OCI-LY7 (cell line): ENCODE measurements at places on chromosomes 3 and 15.
A peak's percentile ranks its signal among the peaks of the same experiment; 100 is the strongest.

GRCh38 chr3:53816425-53816824 is 29.8 kb downstream of the CHDH start:
- DNase-seq: no peak

- no peak for DNase-seq
These were observed 12.1 kb upstream of the XRN1 start for GRCh38 chr3:142459929-142460328.

DNA sequence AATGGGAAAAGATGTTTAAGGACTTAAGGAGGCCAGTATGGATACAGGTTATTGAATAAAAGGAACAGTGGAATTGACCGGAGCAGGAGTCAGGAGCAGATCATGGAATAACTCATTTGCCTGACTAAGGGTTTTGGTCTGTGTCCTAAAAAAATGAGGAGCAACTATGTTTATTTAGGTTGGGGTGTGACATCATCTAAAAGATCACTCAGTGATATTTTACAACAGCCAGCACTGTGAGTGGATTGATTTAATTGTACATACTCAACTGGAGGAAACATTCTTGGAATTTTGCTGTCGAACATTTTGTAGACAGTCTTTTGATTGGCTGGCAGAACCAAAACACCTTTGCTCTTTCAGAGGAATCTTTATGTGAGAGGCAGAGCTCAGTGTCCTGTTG is 348.6 kb upstream of the CDIN1 start:
- no peak for DNase-seq

- no peak for DNase-seq
These were observed 852.0 kb downstream of the FHIT start for GRCh38 chr3:60399292-60399691.

- no peak for DNase-seq
These were observed 218.5 kb downstream of the SV2B start for GRCh38 chr15:91318516-91318915.

- no peak for DNase-seq
These were observed 137.7 kb downstream of the LIPC start for GRCh38 chr15:58569455-58569854.

DNA sequence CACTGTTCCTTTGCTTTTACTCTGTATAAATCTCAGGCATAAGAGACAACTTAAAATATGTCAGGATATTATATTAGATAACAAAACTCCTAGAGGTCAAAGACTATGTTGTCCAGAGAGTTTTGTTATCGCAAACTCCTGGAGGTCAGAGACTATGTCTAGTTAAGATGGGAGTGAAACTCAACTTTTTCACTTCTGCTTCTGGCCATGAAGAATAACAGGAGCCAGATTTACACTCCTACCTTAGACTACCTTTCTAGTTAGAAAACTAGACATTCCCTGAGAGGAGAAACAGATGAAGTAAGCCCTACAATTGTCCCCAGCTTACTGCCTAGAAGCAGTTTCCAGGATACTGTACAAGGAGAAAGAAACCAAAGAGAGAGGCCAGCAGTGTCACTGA is 255.4 kb upstream of the UBE2E1 start:
- DNase-seq: peak; percentile 48

DNA sequence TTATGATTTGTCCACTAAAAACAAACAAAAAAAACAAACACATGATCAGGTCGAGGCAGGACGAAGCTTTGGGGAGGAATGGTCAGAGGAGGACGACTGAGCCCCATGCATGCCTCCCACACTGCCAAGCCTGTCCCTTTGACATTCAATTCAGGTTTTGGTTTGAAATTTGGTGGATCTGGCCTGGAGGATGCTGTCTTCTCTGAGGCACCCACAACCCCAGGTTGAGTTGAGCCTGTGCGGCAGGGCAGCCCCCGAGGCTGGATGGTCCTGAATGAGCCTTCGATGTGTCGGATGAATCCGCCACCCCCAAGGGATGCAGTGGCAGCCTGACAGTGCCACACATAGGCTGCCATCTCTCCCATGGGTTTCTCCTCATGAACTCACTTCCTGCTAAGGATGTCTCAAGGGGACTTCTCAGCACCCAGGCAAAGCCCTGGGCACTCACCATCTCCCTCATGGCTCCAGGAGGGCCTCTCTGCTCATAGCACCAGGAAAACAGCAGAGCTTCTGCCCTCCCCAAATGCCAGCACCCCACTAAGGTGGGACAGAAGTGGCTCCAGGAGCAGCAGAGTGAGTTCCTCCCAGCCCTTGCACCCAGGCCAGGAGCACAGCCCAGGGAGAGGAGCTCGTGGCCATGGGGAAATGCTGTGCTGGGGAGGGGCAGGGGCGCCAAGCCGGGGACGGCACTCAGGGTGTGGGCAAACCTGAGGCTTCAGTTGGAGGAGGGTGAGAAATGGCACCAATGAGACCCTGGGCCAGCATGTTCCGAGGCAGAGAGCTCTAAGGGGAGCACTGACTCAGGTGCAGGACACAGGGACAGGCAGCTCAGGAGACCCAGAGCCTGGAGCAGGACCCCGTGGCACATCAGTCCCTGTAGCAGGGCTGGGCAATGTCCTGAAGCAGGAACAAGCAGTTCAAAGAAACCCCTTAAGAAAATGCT is 18.5 kb downstream of the PRR23E start:
- no peak for DNase-seq

- no peak for DNase-seq
These were observed 67.4 kb upstream of the RPL35A start for GRCh38 chr3:197882586-197882985.

- no peak for DNase-seq
These were observed 282.5 kb upstream of the EPHA3 start for GRCh38 chr3:88824666-88825564.

DNA sequence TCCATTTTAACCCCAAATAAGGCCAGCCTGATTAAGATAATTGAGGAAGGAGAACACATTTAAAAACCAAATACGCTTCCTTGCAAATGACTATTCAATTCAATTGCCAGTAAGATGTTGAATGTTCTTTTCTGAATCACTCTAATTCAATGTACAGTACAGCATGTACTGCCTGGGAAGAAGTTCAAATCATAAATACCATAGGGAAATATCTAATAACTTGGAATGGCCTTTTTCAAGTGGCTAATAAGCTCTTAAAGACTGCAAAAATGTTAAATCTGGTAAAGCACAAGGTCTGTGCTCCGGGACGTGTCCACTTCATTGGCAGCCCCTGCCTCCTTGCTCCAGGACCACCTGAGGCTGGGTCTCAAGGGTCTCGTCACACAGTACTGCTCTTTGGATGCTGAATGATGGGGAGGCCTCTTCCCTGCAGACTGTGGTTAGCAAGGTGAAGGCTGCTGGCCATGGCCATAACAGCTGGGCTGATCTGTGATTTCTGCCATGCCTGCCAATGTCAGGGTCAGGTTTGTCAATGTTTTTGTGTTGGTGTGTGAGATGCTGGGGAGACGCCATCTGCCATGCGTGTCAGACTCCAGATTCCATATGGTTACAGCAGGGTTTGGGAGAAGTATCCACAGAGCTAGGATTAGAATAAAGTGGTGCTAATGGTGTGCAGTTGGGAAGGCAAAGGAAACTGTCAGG is 300.5 kb downstream of the ADAMTS17 start:
- no peak for DNase-seq

- DNase-seq: no peak
These were observed 50.7 kb downstream of the CLDN11 start for GRCh38 chr3:170469151-170470062.

GRCh38 chr15:85878828-85879225 is 84.1 kb upstream of the KLHL25 start:
- no peak for DNase-seq

- no peak for DNase-seq
These were observed 35.4 kb upstream of the ARHGEF26 start for GRCh38 chr3:154085799-154086198.

DNA sequence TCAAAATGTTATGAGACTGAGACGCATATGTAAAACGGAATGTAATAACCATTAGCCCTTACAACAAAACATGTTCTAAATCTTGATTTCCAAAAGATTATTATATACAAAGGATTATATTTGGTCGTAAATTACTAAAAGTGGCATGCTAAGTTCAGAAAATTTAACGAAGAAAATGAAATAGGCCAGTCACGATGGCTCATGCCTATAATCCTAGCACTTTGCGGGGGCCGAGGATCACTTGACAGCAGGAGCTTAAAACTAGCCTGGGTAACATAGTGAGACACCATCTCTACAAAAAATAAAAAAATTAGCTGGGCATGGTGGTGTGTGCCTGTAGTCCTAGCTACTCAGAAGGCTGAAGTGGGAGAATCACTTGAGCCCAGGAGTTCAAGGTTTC is 29.0 kb downstream of the ACAD11 start:
- no peak for DNase-seq

DNA sequence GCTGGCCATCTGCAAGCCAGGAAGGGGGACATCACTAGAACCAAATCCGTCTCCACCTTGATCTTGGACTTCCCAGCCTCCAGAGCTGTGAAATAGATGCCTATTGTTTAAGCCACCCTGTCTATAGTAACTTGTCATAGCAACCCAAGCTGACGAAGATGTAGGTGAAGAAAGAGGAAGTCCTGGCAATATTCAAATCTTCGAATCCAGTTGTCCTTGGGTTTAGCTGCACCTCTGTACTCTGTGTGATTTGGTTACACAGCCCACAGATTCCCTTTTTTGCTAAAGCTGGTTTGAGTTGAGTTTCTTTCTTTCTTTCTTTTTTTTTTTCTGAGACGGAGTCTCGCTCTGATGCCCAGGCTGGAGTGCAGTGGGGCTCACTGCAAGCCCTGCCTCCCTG is 68.0 kb upstream of the XCR1 start:
- DNase-seq: peak; percentile 73

- no peak for DNase-seq
These were observed 630 bp upstream of the EFCAB12 start for GRCh38 chr3:129429080-129429451.

DNA sequence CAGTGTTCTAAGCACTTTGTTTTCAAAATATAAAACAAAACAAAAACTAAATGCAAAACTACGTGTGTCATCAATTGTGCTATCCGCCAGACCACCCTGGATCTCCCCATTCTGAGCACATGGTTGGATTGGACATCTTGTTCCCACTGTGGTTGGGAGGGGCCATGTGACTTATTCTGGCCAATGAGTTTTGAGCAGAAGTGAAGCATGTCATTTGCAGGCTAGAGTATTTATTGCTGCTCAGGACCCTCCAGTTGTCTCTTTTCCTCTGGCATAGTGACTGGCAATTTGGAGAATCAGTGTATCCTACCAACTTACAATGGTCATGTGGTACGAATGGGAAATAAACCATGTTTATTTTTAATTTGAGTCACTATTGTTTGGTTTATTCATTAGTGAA is 70.2 kb upstream of the ST8SIA2 start:
- no peak for DNase-seq

DNA sequence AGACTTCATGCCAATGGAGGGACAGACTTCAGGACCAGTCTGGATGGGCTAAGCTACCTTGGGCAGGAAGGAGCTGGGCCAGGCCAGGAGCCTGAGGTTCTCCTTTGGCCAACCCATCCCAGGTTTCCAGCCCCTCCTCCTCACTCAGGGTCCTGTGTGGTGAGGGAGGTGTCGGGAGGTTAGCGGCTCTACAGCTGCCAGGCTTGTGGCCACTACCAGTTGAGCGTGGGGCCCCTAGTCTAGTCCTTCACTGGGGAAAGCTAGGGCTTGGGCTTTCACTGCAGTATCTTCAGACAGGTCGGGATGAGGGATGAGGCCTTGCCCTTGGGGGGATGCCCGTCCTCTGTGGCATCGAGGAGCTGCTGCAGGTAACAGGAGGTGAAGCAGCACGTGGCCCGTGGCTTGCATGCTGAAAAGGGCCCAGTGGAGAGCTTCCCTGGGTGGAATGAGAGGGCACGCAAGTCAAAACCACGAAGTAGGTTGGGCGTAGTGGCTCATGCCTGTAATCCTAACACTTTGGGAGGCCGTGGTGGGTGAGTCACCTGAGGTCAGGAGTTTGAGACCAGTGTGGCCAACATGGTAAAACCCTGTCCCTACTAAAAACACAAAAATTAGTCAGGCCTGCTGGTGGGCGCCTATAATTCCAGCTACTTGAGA is 8.5 kb upstream of the FANCD2 start:
- DNase-seq: no peak

DNA sequence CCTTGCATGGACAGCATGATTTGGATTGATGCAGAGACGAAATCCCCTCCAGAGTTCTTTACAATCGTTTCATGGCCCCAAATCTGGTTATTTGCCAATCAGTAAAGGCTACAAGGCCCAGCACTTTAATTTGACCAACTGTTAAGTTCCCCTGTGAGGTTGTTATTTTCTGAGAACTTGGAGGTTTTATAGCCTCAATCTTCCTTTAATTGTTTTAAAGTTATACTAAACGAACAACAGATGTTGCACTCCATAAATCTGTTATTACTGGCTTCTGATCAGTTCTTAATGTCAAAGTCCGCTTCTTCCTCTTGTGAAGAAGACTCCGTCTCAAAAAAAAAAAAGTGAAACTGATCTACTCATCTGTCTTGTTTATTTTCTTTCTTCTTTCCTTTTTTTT is 30.8 kb downstream of the LARP6 start:
- no peak for DNase-seq

GRCh38 chr15:65862682-65863081 is 6.6 kb upstream of the RAB11A start:
- peak; percentile 78 for DNase-seq

DNA sequence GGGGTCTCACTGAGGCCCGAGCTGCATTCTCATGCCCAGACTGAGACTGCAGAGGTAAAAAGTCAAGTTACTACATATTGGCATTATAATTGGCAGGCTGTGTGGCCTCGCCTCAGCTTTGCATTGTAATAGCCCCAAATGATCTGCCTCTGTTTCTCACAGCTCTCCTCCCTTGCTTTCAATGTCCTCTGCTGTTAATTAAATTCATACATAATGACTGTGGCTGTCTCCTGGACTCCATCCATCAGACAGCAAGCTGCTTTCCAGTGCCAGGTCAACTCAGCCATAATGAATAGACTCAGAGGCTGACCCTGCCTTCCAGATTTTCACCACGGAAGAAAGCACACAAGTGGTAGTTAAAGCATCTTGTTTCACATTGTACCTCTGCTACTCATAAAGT is 7.6 kb upstream of the RTP4 start:
- no peak for DNase-seq

- no peak for DNase-seq
These were observed 234.4 kb upstream of the TBL1XR1 start for GRCh38 chr3:177431525-177432176.

DNA sequence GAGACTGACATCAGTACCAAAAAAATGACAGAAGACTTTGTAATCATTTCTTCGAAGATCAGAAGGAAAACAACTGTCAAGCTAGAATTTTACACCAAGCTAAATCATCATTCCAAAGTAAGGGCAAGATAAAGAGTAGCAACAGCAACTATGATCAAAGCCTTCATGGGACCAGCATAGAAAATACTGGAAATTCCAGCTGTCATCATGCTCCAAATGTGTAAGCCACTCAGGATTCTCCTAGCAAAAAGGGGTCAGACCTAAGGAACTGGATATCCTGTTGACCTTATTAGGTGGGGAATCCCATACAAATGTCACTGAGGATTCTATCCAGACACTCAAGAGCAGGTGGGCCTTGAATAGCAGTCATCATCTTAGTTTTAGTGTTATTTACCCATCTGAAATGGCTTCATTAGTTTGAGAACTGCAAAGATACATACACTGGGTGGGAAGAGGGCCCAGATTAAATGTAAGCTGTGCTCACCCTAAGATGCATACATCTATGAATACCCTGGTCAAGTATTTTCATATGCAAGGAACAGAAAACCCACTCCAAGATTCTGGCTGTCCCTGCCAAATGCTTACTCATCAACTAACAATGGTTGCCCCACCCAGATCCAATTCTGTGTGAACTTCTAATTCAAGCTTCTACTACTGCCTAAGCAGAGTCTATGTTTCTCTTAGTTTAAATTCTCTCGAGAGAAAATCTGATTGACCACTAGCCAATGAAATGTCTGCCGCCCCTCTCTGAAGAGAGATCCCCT is 33.5 kb downstream of the CLDN18 start:
- no peak for DNase-seq

- no peak for DNase-seq
These were observed 22.3 kb upstream of the SFMBT1 start for GRCh38 chr3:53068176-53068575.
